Stomach (tissue), 19 donors: ENCODE measurements at places on chromosomes 11 and 22. TPM values are rescaled to one million over a fixed set of nuclear protein-coding genes. Genes with fewer than 3 reads are reported as not detected.

DNA sequence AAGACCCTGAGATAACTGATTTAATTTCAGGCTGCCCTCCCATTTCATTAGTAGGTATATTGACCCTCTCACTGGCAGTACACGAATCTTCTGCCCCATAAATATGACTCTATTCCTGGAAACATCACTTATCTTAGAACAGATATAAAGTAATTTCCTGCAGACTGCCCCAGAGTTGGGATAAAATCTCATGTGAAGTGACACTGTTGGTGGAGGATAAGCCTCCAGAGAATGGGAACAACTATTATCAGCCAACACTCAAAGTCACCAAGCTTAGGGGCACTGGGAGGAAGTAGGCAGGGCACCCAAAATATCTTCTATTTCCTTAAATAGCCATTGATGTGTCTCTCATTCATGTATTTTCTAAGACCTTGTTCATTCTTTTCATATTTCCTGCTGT, 8.2 kb downstream of the OR51B5 start:
- no peak for DNase-seq

DNA sequence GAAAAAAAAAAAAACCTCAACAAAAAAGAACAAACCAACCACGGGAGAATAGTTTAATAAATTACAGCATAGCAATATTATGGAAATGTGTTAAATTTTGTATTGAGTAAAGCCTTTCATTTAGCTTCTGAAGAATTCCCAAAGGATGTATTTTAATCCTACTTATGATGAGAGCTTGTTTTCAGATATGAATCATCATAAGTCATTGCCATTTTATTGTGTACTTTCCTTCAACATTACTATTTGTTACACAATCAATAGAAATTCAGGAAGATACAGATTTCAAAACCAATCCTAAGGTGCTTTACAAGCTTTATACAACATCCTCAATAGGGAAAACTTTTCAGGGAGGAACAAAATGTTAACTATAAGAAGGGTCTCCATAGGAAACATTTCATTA, 200.6 kb upstream of the CTSC start:
- DNase-seq = no peak

GRCh38 chr22:18078329-18079041, 695 bp downstream of the PEX26 start:
- DNase-seq = peak; percentile 60

GRCh38 chr11:117614728-117615127, 182.3 kb downstream of the DSCAML1 start:
- DNase-seq = no peak

DKK3 gene
- 63.8 TPM for total RNA-seq

LRRC51 gene
- total RNA-seq = not detected
